ENCODE measurements at places on chromosomes 11 and 22.
A peak's percentile ranks its signal among the peaks of the same experiment; 100 is the strongest.

GRCh38 chr22:44793106-44793505 is 40.7 kb downstream of the ARHGAP8 start:
- no peak for DNase-seq

DNA sequence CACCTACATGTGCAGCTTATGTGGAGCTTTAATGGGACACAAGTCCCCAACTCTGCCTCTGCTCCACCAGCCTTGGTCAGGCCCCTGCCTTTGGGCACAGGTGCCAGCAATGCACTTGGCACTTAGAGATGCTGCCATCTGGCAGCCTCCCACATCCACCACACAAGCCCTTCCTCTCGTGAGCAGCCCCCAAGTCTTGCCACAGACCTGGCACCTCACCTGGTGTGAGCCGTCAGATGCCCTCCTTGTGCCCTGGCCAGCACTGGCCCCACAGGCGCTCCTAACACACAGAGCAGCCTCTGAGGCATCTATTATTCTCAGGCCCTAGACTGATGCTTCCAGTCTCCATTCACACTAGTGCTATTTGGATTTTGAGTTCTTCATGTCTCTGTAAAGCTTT is 24.5 kb upstream of the SERPIND1 start:
- DNase-seq: no peak

- DNase-seq: no peak
Observed at GRCh38 chr11:73167363-73167954, 25.3 kb upstream of the FCHSD2 start.

GRCh38 chr22:45105281-45105702 is 58.4 kb upstream of the NUP50 start:
- no peak for DNase-seq

- DNase-seq: no peak
Observed at GRCh38 chr22:40626851-40627250, 9.7 kb downstream of the MRTFA start.

DNA sequence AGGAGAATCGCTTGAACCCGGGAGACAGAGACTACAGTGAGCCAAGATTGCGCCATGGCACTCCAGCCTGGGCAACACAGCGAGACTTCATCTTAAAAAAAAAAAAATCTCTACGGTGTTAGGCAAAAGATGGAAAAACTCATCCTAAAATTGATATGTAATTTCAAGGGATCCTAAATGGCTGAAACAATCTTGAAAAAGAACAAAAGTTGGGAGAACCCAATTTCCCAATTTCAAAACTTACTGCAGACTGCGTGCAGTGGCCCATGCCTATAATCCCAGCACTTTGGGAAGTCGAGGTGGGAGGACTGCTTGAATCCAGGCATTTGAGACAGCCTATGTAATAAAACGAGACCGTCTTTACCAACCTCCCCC is 31.7 kb upstream of the TOP3B start:
- DNase-seq: no peak

- DNase-seq: no peak
Observed at GRCh38 chr11:77062924-77063323, 3.8 kb upstream of the CAPN5 start.

DNA sequence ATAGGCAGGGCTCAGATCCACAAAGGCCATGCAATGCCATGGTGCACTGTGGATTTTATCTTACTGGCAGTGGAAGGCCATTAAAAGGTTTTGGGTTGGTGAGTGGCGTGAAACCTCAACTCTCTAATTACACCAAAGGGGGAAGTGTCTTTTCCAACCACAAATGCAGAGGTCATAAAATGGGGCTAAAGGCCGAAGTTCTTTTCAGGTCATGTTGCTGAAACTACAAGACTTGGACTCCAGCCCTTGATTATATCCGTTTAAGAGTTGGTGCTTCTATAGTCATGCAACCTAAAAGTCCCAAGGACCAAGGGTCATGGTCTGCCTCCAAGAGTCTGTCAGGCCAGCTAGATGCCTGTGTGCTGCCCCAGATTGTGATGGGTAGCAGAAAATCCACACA is 434.3 kb downstream of the RAB38 start:
- no peak for DNase-seq

DNA sequence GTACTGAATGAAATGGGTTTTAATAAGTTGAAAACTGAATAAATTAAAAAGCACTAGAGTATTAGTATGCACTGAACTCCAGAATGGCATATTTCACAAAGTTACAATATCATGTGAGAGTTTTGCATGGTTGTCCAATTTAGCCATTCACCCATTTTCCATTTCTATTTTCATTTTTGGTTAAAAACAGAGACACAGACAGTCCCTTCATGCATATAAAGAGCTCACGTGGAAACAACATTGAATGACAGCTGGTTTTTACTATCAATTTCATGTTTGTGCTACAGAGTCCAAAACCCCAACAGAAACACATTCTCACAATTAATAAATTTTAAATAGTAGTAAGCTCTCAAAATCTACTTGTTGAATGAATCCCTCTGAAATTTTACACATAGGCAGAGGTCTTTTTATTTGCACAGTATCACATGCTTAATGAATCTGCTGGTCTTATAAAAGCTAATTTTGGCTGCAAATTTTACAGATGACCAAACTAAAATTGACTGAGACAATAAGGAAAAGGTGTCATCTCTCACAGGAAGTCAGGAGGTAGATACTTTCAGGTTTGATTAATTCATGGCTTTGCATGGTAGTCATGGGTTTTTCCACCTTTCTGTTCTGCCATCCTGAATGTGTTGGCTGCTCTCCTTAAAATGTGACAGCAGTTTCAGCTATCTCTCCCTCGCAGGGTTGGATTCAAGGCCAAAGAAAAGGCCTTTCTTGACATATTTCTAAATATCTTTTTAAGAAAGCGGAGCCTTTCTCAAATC is 20.6 kb upstream of the DDI1 start:
- DNase-seq: no peak

DNA sequence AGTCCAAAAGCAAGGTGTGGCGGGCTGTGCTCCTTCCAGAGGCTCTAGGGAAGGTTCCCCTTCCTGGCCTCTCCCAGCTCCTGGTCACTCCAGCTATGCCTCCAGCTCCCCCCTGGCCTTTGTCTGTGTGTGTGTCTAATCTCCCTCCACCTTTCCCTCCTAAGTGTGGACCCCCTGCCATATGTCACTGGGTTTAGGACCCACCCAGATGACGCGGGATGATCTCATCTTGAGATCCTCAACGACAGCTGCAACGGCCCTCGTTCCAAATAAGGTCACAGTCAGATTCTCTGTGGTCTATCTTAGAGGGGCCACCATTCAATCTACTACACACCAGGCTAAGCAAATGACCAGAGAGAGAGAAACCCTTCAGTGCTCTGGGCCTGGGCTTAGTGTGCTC is 107.9 kb downstream of the ARHGAP8 start:
- DNase-seq: no peak

DNA sequence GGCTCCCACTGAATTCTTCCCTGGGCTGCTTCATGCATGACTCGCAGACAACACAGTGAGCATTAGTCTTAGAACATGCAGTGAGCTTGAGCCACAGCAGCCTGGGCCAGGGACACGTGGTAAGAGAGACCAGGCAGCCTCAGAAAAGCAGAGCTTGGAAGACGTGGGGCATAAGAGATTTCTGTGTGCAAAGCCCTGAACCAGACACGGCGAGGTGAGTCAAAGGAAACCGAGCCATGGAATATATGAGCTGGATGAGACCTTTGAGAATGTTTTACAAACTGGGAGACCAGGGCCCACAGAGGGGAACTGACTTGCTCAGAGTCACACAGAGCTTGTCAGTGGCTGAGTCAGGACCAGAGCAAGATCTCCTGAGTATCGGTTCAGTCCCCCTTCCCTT is 8.5 kb upstream of the FXYD6 start:
- DNase-seq: no peak

DNA sequence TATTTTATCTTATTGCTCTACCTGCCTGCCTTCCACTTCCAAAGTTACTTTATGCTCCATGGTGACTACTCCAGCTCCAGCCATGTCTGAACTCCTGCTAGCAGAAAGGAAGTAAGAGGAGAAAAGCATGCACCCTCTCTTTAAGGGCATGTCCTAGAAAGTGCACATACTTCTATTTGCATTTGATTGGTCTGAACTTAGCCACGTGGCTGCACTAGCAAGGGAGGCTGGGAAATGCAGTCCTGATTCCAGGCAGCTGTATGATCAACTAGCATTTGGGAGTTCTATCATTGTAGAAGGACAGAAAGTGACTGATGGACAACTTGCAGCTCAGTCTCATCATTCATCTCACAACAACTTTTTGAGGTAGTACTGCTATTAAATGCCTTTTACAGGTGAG is 515.7 kb downstream of the BUD13 start:
- DNase-seq: no peak

- DNase-seq: peak; percentile 80
Observed at GRCh38 chr11:46342239-46342638, 5.0 kb upstream of the DGKZ start.

DNA sequence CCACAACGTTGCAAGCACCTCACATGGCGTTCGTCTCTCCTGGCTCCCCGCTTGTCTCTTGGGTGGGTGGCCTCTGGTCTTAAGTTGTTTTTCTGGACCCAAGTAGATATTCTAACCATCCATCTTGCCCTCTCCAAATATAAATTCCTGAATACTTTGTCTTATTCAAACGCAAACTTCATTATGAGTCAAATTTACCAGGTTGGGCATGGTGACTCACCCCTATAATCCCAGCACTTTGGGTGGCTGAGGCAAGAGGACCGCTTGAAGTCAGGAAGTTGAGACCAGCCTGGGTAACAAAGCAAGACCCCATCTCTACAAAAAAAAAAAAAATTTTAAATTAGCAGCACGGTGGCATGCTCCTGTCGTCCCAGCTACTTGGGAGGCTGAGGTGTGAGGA is 5.1 kb upstream of the IGSF9B start:
- DNase-seq: no peak

DNA sequence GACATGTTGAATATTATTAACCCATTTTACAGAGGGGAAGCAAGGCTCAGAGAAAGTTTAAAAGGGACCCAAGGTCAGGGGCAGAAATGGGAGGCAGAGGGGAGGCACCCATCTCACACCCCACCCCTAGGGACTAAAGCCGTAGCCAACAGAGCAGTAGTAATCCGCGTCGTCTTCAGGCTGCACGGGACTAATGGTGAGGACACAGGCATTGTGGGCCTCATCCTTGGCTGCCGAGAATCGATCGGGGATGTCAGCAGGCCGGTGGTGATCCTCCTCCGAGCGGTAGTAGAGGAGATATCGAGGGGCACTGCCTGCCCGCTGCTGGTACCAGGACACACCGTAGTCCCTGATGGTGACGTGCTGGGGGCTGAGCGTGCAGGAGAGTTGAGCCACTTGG is 1.5 kb downstream of the VPREB3 start:
- no peak for DNase-seq

- DNase-seq: no peak
Observed at GRCh38 chr11:86636275-86636674, 36.1 kb downstream of the ME3 start.

GRCh38 chr11:103222806-103223205 is 113.6 kb downstream of the DYNC2H1 start:
- peak; percentile 28 for DNase-seq

DNA sequence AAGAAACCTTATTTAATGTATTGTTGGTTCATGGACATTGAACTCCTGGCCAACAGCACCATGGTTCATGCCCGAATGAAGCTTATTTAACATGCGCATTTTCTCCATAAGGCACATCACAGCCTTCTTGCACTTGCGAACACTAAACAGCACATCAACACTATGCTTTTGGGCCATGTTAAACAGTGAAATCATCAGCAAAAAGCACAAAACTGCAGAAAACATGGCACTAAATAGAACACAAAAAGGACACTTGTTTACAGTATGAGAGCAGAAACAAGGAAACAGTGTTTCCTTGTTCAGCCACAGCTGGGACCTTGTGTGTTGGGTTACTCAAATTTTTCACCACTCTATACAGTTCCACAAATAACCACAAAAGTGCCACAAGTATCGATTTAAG is 122.3 kb downstream of the MSANTD4 start:
- no peak for DNase-seq

- DNase-seq: no peak
Observed at GRCh38 chr11:93591247-93591898, 48.2 kb upstream of the SMCO4 start.

DNA sequence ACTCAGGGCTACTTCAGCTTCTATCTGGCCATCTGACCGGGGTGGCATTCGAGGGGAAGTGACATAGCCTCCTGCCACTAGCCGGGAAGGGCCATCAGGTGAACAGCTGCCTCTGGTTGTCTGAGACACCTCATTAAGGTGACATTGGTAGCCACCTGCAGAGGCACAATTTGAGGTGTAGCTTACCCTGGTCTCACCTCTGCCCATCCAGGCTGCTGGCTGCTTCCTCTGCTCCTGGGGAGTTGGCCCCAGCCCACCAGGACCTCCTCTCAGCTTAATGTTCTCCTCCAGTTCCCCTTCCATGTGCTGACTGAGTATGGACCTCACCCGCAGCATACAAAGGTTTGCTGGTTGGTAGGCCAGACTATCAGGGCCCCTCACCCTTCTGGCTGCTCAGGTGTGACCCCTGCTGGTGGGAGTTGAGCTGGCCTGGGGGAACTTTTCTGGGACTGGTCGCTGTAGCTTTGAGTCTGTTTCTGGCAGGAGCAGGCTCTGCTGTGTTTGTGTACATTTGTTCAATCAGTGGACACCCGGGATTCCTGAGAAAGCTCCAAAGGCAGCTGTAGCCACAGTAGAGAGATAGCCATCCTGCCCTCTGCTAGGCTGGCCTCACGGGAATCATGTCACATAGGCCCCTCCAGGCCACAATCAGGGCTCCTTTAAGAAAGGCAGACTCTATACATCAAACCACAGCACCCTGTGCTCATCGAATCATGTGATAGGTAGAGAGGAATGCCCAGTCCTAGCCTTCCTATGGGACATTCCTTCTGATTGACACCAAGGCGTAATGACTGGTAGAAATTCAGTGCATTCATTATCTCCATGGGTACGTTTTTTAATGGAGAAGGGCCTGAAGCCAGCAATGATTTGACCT is 295.1 kb upstream of the PLET1 start:
- peak; percentile 59 for DNase-seq

DNA sequence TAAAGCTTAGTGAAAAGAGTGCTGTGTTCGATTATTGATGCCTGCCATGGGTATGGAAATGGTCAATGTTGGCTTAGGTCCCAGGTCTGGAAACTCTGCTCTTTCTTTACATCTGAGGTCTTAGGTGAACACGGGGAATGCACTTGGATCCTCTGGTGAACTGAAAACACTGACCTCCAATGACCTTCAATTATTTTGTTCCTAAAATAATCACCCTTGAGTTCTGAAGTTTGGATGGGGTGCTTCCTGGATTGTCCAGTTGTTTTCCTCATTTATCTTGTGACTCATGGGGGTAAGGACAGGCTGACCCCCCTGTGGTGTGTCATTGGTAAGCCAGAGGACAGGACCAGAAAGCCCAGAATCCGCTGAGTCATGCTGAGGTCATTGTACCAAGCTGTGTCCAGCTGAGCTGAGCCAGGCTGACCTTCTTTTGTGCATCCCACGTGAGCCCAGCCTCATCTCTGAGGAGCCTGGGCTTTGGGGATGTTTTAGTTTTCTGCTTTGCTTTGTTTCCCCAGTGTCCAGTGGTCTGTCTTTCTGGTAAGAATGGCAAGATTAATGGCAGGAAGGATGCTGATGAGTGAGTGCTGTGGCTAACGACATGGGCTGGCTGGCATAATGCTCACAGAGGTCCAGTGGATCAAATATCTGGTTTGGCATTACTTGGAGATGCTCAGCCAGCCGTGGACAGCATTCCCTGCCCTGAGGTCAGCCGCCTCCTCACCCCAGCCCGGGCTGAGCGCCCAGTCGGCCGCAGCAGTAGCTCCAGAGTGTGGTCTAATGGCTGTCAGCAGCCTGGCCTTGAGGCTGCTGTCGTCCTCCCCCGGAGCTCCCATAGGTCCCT is 35.6 kb downstream of the AMPD3 start:
- DNase-seq: peak; percentile 74
